T-helper 22 cell (primary cell): ENCODE measurements at places on chromosomes 2 and 18.

GRCh38 chr2:52289741-52290140, 1257.8 kb upstream of the NRXN1 start:
- no peak for DNase-seq

DNA sequence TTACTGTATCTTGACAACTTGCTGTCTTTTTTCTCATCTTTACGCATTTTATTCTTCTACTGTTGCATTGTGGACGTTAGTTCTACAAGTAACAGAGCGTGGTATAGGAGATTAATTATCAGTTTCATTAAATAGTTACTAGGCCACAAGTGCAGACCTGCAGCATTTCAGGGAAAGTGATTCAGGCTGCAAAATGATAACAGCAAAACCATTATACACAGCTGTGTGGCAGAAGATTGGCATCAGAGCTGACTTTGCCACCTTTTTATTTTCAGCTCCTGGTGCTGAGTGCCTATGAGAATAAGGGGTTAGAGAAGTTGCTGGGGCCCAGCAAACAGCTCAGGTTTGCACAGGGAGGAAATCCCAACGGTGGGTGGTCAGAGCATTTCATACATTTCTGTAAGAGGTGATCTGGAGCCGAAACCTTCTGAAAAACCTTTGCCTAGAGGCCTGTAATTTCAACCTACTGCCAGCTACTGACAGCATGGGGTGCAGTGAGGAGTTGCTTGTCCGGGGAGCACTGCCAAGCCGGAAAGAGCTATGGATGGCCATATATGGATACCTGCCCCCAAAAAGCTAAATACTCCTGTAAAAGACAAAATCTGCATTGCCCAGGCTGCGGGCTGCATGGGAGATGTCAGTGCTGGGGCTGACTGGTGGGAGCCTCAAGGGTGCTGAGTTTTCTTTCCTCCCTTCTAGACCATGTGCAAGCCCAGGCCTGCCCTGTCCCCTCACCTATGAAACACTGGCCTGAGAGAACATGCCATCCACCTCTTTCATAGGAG, 2.7 kb upstream of the CCBE1 start:
- no peak for DNase-seq

GRCh38 chr2:46047290-46047689, 249.9 kb upstream of the EPAS1 start:
- DNase-seq, result no peak

DNA sequence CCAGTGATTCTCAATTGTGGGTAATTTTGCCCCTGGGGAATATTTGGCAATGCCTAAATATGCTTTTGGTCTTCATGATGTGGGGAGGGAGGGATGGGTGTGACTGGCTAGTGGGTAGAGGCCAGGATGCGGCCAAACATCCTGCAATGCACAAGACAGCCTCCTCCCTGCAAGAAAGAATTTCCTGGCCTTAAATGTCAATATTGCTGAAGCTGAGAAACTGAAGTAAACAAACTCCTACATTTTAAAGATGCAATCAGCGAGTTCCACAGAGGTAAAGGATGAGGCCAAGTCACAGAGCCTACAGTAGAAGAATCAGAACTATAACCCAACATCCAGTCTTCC, 272.9 kb upstream of the EPHA4 start:
- DNase-seq, result no peak

DNA sequence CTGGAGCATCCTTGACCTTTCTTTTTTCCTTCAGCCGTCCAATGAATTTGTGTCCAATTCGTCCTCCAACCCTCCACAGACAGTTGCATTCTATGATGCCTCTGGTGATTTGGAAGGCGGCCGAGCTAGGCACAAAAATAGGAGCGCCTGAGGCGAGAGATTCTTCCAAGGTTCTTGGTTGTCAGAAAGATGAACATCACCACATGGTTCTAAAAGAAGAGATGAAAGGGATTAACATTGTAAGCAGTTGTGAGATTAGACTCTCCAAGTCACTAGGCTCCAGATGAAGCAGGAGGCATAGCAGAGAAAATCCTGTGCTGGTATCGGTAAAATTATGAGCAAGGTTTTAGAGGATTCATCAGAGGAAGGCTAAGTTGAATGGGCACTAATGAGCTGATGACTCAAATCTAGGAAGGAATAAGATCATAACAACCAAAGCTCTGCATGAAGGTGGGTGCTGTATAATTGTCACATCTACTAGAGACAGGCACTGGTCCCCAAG, 75.4 kb upstream of the MAP4K3 start:
- DNase-seq, result no peak
